ENCODE measurements at places on chromosomes 2 and 18.

DNA sequence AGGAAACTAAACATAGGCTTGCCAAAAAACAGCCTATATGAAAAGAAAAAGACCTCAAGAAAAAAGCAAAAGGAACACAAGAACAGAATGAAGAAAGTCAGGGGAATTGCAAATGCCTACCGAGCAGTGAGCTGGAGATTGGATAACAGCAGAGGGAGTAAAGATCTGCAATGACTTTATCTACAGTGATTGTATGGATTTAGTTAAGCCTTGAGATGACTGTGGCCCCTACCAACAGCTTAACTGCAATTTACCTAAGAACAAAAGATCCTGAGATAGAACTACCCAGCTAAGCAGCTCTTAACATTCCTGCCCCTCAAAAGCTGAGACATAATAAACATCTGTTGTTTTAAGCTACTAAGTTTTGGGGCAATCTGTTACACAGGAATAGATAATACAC is 20.5 kb downstream of the LNPK start:
- no peak for DNase-seq

DNA sequence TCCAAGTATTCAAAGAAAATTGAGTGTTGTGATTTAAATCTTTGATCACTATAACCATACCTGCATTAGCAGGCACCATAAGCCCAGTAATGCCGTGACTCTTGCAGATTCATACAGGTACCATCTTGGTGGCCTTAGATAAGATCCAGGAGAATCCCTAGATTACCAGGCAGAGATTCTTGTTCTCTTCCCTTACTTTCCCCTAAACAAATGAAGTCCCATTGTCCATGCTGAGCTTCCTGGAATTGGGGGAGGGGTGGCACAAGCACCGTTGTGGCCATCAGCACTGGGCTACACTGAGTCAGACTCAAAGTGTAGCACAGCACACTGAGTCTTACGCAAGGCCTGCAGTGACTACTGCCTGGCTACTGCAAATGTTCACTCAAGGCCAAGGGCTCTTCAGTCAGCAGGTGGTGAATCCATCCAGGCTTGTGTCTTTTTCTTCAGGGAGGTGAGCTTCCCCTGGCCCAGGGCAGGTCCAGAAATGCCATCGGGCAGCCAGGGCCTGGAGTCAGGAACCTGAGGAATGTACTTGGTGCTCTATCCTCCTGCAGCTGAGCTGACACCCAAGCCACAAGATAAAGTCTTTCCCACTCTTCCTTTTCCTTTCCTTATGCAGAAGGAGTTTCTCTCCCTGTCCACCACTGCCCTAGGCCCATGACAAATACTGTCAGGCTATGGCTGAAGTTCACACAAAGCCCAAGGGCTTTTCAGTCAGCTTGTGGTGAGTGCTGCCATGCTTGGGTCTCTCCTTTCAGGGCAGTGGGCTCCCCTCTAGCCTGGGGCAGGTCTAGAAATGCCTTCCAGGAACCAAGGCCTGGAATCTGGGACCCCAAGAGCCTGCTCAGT is 52.6 kb downstream of the CD28 start:
- DNase-seq, result no peak

DNA sequence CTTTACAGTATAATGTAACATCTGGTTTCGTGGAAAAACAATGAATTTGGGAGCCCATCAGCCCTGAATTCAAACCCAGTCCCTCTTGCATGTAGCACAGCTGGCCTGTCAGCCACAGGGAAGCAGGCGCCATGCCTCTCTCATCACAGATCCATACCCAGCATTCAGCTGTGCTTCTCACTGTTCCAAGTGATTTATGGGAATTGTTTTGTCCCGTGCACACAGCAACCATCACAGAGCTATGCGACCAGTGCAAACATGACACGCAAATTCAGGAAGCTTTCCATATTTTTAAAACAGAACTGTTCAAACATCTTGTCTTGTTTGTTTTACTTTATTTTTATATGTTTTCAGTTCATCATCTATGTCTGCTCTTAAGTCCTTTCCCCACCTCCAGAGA is 496.1 kb downstream of the EIPR1 start:
- no peak for DNase-seq

- DNase-seq, result no peak
These were observed 111.0 kb downstream of the LIPG start for GRCh38 chr18:49672853-49673252.

GRCh38 chr18:48580782-48581181 is 42.0 kb downstream of the CTIF start:
- DNase-seq, result no peak

DNA sequence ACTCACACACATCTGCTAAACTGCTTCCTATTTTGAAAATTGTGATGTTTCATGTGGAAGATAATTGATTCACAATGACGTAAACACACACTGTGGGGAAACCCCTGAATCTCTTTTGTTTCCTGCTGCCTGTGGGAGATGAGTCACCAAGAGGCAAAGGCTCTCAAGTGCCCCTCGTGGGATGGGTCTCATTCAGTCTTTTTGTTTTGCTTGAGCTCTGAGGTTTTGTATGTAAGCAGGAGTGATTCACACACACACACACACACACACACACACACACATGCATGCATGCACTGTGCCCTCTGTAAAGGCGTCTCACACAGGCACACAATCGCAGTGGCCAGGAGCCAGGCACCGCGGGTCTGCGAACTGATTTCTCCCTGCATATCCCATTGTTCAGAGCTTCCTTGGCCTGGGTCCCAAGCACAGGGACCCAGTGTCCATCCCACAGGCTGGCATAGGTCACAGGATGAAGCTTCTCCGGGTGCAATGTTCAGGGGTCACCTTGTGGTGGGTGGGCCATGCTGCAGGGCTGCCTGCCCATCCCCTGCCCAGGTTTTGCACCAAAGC is 12.1 kb upstream of the ARHGEF4 start:
- DNase-seq, result no peak

GRCh38 chr2:14445670-14446069 is 186.8 kb upstream of the LRATD1 start:
- DNase-seq, result no peak

DNA sequence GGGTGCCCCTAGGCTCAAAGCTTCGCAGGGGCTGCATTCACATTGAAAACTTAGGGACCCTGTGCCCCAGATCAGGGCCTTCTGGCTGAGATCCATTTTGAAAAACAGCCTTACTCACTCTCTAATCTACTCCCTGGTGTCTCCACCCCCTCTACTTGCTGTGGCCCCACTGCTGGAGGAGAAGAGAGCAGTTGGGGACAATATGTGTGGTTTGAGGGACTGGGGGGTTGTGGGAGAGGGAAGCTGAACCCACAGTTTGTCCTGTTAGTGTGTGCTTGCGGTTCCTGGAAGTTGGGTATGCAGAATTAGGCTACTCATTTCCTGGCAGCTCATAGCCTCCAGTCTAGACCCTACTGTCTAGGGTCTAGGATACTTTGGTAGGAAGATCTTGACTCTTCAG is 211.4 kb downstream of the PRKCE start:
- no peak for DNase-seq

- no peak for DNase-seq
These were observed 451.8 kb downstream of the TGIF1 start for GRCh38 chr18:3901811-3902210.

DNA sequence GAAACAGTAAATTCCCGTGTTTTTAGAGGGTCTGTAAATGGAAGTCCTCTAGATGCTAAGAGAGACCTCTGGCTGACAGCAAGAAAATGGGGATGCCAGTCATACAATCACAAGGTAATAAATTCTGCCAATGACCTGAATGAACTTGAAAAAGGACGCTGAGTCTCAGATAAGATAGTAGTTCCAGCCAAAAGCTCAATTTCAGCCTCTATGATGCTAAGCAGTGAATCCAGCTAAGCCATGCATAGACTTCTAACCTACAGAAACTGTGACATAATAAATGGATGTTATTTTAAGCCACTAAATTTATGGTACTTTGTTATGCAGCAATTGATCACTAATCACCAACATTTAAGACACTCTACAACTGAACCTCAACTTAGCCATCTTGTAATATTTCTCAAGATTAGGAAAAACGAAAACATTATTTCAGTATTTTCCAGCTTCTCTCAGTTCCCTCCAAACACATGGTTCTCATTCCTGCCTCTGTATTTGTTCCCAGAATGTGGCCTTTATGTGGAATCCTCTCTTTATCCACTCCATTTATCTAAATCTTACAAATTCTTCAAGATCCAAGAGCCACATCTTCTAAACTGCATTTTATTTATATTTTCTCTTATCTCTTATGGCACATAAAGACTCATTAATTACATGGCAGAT is 331.1 kb downstream of the GULP1 start:
- no peak for DNase-seq

GRCh38 chr2:36379710-36380448 is 24.3 kb downstream of the CRIM1 start:
- no peak for DNase-seq

DNA sequence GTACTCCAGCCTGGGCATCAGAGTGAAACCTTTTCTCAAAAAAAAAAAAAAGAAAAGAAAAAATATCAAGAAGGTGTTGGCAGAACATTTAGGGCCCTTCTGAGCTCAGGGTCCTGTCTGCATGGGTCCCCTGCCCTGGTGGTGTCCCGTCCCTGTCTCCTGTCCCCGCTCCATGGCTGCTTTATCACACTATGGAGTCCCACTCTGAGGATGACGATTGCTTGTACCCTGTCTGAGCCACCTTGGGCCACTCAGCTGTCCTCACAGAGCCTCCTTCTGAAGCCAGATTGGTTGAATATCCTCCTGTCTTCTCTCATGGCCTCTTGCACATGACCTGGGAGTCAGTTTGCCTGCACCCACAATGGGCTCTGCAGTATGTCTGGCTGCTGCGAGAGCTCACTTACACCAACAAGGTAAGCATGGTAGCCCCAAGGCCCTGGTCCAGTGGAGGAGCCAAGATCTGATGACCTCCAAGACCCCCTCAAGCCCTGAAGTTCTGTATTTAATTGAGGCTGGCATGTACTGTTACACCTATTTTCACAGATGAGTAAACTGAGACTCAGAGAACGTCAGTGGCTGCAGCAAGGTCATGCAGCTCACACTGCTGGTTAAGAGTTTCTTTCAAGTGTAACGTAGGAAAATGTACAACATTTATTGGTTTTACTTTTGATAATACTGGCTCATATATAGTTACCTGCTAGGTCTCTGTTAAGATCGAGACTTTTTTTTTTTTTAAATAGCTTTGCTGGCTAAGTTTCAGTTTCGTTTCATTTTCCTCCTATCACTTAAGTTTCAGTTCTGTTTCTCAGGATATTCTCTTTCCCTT is 16.9 kb upstream of the ZCCHC2 start:
- no peak for DNase-seq

Data from NCI-H1048 (cell line).